ENCODE measurements at places on chromosomes 12 and 14.

DNA sequence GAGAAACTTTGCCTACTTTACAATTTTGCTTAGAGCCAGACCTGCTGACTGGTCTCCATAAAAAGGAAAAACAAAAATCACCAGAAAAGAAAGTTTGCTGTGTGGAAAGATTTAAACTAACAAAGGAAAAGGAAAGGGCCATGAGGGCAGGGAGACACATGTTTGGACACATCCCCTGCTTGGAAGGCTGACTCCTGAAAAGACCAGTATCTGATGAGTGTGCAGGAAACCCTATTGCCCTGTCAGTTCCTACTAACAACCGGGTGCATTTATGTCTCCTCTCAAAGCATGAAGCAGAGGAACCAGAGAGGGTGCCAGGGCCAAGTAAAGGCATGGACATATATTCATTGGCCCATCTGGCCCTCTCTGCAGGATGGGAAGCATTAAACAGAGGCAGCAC lies 7.0 kb upstream of the STAB2 start:
- no peak for DNase-seq

GRCh38 chr14:104049576-104050240 lies 35.8 kb upstream of the ASPG start:
- DNase-seq, result no peak

DNA sequence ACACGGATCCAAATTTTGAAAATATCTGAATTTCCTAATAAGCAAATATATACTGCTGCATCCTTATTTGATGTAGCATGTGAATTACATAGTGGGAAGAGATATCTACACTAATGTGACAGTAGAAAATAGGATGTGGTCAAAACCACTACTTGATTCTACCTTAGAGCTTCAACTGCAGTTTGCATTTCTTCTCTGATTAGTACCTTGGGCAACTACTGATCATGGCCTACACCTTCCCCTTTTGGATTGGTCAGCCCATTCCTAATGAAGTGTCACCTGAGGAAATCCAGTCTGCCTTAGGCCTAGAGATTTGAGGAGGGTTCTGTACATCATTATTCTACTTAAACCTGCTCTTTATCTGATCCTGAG lies 10.7 kb downstream of the LLPH start:
- DNase-seq, result no peak

DNA sequence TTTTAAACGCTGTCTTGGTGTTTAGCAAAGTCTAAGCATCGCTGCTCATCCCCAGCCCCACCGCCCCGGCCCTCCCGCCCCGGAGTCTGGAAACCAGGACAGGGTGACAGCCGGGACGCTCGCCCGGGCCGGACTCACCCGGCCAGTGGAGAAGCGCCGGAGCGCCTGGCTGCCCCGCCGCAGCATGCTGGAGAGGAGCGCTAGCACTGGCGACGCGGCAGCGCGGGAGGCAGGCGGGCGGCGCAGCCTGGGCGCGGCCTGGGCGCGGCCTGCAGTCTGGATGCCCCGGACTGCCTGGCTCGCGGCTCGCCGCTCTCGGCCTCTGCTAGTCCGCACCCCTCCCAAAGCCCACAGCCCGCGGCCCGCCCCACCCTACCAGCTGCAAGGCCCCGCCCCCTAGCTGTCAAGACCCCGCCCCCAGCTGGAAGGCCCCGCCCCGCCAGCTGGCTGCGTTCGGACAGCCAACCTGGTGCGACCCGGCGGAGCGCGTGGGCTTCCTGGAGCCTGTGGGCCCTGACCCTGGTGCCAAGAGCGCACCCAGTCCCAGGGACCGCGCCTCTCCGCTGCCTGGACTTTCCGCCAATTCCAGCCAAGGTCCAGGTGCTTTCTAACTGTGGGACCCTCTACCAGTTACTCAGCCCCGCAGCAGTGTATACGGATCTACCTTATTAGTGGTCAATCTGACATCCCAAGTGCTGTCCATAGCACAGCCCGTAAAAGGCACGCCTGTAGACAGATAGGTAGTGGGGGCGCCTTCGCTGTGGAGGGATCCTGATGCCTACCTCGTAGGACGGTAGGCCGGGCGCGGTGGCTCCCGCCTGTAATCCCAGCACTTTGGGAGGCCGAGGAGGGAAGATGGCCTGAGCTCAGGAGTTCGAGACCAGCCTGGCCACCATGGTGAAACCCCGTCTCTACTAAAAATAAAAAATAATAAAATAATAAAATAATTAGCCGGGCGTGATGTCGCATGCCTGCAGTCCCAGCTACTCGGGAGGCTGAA lies at the start of gene ALDH1L2:
Gene ALDH1L2, minus strand, starts transcription at position 208 of the 1,000 bp plus-strand sequence. Its CDS starts 22 bp downstream, at position 186.
- DNase-seq, result peak; percentile 93

DNA sequence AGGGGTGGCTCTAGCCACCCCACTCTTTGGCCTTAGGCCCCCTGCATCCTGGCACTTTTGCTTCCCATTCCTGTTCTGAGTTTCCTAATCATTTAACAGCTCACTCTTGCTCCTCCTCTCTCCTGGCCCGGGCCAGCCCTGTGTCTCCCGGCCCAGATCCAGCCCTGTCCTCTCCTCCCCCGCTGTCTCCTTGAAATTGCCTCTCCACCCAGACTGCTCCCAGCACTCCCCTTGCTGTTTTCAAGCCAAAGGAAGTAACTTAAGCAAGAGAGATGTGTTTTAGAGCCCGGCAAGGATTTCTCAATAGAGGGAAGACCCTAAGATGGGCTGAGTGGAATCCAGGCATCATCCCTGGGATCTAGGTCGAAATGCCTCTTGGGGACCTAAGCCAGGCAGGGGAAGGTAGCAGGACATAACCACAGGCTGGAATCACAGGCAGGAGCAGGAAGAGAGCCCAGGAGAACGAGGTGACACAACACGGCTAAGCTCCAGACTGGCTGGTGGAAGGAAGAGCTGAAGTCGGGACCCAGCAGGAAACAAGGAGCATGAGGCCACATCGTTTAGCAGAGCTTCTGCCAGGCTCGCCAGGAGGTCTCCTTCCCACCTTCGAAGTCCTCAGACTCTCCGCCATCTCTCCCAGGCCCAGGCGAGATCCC lies 2.0 kb upstream of the LRP1-AS start:
- DNase-seq, result no peak

DNA sequence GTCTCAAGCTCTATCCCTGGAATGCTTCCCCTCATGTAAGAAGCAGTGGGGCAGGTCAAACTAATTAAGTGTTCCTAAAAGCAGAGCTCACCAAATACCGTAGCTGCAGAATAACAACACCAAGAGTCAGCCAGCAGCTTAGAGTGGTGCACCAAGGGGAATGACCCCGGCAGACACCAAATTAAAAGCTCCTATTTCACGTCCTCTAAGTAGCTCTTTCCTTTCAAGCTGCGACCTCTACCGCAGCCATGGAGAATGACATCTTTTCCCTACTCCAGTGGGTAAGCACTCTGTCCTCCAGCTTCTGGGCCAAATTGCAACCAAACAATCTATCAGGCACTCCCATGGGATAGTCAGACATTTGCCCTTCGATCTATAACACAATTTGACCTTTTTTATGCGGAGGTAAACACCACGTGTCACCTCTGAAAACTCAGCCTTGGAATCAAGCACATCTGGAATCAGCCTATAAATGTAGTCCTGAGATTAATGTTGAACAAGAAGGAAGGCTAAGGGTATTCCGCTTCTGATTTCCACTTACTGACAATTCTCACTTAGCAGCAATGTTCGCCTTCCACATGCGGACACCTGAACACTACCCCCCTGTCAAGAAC lies 67.6 kb upstream of the CDKN3 start:
- peak; percentile 93 for DNase-seq

DNA sequence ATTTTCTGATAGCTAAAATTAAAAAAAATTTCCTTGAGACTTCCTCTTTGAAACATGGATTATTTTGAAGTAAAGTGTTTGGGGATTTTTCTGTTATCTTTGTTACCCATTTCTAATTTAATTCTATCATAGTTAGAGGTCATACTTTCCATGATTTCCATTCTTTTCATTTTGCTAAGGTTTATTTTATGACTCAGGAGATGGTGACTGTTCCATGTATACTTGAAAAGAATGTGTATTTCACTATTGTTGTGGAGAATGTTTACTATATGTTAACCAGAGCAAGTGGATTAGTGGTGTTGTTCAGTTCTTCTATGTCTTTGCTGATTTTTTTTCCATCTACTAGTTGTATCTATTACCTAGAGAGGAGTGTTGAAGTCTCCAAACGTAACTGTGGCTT lies 250.5 kb upstream of the PELI2 start:
- no peak for DNase-seq

- no peak for DNase-seq
Measured at GRCh38 chr12:48868451-48868850, 2.8 kb upstream of the RND1 start.

DNA sequence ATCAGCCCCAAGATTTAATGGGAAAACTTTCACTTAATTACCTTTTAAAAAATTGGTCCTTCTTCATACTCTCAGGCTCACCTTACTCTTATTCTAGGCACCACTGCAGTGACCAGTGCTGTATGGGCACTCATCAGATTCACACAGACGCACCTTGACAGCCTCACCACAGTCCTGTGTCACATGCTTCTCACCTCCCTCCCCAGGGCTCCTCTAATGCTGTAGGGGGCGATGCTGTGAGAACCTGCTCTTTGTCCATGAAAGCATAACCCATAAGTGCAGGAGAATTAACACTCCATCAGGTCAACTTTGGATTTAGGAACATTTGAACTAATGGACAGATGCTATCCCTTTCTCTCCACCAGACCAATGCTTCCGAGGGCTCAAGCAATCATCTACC lies 13.9 kb upstream of the PPP4R3A start:
- no peak for DNase-seq

DNA sequence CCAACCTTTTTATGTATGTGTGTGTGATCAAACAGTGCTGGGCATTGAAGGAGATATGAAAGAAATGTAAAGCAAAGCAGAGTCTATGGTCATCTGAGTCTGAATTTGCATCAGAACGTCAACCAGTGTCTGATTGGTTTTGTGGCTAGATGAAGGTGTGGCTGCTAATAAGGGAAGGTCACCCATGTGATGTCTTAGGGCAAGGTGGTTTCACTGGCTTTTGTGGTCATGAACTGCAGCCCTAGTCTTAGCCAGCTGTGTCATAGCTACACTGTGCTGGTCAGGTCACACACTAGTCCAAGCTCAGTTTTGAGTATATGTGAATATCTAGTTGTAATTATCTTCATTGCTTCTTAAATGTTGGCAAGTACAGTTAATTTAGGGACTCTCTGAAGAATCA lies 105.8 kb downstream of the TGFB3 start:
- no peak for DNase-seq

- no peak for DNase-seq
Measured at GRCh38 chr14:99824776-99825175, 31.6 kb downstream of the EML1 start.
